ENCODE measurements at places on chromosomes 3 and 15.

- DNase-seq, result no peak
These were observed 461.9 kb downstream of the AGBL1 start for GRCh38 chr15:86541540-86541939.

DNA sequence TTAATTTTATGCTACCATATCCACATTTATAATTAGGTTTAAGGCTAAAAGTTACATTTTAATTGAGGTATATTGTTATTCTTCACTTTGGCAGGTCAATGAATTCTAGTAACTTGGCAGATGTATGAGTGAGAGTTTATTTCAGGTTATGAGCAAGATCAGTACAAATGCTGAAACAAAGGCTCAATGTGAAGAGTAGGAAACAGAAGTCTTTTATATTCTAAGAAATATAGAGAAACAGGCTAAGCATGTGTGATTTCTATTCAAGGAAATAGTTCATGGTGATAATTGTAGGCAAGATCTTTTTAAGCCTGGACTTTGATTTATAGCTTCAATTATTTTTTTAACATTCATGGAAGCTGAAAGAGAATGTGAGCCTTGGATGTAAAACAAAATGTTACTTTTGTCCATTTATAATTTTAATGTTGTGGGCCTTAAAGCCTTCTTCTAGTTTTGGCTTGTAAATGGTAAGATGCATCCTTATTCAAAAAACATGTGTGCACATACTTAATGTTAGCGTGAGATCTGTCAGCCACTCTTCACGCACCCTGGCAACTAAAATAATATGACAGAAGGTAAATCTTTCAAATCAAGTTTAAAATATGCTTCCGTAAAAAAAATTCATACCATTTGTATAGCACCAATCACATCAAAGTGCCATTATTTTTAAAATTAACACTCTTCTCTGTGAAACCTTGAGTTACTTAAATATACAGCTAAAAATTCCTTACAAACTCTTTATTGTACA, 22.8 kb upstream of the OSTN start:
- DNase-seq, result no peak

DNA sequence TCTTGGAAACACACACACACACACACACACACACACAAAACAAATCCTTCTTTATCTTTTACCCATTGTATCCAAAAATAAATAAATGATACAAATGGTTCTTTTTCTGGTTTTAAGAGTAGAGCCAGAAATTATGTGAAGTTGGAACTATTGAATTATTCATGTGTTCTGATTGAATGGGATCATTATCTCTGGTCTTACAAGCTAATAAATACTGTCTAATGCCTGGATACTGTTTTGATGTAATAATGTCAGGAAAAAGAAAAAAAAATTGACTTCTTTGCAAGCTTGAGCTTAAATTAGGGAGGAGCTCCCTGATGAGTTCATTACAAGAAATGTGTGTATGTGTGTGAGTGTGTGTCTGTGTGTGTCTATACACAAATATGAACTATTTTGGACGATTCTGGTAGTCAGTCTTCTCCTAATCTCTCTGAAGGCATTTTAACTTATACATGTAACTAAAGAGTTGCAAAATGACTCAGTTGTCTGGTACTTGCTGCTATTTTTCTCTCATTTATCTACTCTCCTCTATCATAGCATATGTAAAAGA, 507.2 kb upstream of the AGTR1 start:
- no peak for DNase-seq

GRCh38 chr3:131775650-131776049, 259.2 kb downstream of the CPNE4 start:
- DNase-seq, result no peak

DNA sequence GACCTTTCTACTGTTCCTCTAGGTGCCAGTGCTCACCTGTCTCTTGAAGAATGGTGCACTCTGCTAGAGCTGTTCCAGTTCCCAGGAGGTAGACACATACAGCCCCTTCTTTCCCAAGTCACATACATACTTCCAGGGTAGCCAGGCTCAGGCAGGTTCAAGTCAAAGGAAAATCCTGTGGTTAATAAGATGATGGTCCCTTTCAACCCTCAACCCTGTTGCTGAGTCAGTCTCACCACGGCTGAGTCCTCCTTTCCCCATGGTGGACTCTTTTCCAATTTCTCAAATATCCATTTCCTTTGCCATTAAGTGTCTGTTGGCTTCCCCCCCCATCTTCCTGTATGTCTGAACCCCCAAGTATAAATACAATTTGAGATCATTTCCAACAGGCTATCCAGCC, 56.1 kb upstream of the ACAN start:
- DNase-seq, result no peak

GRCh38 chr3:26498271-26498670, 124.3 kb upstream of the LRRC3B start:
- no peak for DNase-seq

- no peak for DNase-seq
These were observed 66.6 kb downstream of the SYNPR start for GRCh38 chr3:63344661-63345060.

GRCh38 chr3:71101626-71102025, 481.9 kb downstream of the FOXP1 start:
- no peak for DNase-seq

GRCh38 chr15:31046759-31047359, 54.7 kb downstream of the TRPM1 start:
- no peak for DNase-seq

DNA sequence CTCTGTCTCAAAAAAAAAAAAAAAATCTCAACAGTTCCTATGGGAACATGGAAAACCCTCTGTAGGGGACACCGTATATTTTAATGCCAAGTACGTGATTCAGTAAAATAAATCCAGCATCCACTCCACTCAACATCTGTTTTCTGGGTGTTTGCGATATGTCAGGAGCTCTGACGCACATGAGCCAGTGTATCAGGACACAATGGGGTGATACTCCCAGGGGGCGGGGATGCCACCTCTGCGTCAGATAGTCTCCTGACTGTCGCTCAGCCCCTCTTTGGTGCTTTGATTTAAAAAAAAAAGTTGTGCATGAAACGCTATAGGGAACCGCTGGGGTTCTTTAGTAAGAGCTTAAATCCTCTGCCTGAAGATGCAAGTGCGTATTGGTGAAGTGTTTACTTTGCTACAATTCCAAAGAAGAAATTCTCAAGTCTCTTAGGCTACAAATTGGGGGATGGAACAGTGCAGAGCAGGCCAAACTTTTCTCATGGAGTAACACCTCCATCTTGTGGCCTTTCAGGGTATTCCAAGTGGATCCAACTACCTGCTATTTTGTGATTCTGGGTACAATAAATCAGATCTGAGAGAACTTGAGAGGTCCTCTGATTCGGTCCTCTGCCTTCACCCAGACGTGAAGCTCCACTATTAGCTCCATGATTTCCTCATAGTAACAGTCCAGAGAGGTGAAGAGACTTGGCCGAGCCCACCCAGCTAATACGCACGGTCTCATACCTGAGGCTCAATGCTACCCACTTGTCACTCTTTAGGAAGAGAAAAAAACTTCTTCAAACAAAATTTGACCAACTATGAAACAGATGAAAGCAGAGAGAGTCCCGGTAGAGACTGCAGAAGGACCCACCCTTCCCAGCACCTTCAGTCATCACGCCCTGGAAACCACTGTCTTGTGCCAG, 9.3 kb upstream of the NR2E3 start:
- DNase-seq, result no peak

DNA sequence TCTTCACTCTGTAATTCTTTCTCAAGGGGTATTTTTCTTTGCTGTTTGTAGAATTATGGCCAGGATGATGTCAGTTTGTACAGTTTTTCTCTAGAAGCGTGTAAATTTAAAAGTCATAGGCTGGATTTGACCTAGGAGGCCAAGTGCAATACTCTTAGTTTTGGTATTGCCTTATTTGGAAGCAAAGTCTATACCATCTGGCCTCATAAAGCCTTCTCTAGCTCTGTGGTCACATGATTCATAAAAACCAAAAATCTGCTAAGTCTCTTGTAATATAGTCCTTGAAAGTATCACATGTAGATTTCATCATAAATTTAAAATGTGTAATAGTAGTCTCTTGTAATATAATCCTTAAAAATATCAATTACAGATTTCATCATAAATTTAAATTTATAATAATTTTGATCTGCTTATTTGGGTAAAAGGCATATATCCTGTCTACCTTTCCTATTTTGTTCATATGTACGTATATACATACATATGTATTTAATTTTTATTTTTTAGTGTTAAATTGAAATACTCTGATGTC, 25.6 kb downstream of the TEX9 start:
- no peak for DNase-seq

DNA sequence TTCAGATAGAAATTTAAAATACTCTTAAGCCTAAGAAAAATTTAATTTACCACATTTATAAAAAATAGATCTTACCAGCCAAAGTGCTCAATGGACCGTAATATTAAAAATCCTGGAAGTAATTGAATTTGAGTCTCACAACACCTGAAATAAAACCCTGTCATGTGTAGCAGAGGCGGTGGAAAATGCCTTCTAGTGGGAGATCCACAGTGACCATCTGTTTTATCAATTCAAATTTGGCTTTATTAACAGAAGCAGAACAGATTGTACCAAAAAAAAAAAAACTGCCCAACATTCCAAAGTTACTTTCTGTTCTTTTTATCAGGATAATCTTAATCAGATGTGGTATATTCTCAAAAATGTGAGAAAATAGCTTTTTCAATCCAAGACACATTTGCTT, 71.7 kb downstream of the DMXL2 start:
- DNase-seq, result no peak

- DNase-seq, result no peak
These were observed 801 bp upstream of the CDAN1 start for GRCh38 chr15:42737529-42738328.

DNA sequence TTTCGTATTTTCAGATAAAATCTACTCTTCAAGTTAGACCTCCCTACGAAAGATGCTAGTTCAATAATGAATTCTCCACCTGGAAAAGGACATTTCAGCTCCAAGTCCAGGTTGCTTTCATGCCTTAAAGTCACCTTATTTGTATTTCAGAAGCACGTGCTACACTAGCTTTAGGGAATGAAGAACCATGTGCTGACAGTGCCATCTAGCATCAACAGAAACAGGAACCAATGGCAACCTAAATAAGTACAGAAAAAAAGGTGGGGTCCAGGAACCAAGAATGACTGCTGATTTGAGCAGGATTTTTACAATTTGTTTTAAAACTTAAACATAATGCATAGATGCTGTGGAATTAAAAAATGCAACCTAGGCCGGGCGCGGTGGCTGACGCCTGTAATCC, 77.6 kb upstream of the SNRPN start:
- no peak for DNase-seq

GRCh38 chr3:4850211-4850927, 128.9 kb upstream of the BHLHE40 start:
- peak; percentile 37 for DNase-seq

DNA sequence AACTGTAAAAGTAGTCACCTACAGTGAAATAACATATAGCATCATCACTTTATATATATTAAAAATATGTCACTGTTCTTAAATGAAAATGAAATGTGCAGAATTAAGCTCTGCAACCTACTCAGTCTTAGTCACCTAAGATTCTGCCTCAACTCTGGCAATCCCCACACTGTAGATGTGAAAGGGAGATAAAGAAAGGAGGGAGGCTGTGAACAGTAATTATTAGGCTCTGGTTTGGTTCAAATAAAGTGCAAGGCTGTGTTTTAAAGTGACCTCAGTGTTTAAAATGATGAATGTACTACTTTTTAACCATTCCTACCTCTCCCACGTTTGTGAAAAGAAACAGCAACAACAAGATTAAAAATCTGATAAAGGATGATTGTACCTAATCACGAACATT, 72.2 kb downstream of the ATP8B4 start:
- no peak for DNase-seq

DNA sequence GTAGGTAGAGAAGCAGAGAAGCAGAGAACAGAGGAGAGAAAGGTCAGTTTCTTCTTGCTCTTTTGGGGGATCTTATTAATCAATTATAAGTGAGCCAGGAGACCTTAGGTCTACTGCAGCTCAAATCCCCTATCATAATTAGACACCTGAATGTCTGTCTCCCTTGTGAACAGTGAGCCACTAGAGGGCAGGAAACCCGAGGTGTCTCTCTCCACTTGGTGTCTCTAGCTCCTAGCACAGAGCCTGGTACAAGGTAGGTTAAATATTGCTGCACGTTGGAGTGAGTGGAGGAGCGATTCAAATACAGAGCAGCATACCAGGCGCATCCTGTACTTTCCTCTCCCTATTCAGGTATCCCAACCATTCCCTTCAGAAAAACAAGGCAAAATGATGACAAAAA, 2.0 kb upstream of the ST8SIA2 start:
- no peak for DNase-seq

DNA sequence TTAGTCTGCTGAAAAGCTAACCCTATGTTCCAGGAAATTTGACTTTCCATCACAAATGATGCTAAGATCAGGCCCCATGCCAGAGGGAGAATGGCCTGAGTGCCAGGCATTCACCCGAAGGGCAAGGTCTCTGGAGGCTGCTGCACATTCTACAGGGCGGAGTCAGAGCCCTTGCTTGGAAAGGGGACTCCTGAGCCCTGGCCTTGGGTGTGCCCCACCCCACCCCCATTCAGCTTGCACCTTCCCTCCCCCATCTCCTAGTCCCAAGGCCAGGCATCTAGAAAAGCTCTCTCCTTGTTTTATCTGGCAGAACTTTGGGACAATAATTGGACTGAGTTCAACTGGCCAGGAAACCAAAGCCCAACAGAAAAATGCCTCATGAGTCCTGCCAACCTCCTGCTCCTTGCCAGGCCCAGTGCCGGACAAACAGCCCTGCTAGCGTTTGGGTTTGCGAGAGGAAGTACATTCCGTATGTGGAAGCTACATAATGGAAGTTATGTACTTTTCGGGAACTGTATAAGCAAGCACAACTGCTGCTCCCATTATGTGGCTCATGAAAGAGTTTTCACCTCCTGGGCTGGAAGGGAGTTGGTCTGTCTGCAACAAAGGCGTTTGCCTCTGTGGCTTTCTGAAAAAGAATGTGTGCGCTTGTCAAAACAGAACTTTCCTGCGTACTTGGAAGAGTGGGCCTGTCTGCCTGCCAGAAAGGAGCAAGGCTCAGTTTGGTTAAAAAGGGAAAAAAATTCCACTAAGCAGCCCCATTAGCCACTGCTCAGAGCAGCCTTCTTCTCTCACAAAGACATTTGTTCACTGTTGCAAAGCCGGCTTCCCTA, 321.5 kb upstream of the CTNNB1 start:
- DNase-seq, result no peak

- no peak for DNase-seq
These were observed 12.2 kb downstream of the SLTM start for GRCh38 chr15:58921267-58921790.

DNA sequence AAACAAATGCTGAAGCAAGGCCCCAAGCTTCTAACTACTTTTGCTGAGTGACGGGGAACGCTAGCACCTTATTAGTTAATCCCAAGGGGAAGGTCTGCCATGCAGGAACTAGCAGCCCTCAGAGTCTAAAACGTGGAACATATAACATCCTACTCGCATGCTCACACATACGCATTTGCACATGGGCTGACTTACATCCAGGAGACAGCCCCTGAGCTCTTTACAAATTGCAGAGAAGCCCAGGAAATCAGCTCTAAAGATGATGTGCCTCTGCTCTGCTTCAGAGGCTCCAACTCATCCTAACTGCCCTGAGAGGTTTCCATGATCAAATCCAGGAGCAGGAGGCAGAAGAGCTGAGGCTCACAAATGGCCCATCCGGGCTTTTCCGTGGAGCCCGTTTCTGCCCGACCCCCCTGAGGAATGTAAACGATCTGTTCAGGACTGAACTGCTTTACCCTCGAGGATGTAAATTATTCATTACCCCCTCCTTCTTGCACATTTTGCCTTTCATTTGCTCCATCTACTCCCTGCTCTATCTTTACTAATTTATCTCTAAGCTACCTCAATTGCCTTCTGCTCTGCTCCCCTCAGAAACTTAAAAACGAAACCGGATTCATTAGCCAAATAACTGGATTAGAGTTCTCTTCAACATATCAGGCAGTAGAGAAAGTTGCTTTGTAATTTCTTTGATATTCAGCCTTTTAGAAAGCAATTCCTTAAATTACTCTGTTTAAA, 141.9 kb upstream of the CCDC54 start:
- DNase-seq, result no peak

Measured in stimulated activated CD4-positive, alpha-beta T cell treated with anti-CD3 and anti-CD28 coated beads, Interleukin-1b, Interleukin-23, amount 100 ng/mL, for 24 hours (primary cell).